ENCODE measurements at places on chromosomes 16 and 17. TPM values are rescaled to one million over a fixed set of nuclear protein-coding genes. Genes with fewer than 3 reads are reported as not detected.
A peak's percentile ranks its signal among the peaks of the same experiment; 100 is the strongest.

Gene SHISA9
- 0.10 TPM for total RNA-seq

Gene AGRP
- total RNA-seq, result not detected

Gene HES7
- total RNA-seq, result 0.94 TPM

Gene CKLF
- 165 TPM for total RNA-seq

Gene HCRT
- total RNA-seq, result not detected

Gene SPATA32
- not detected for total RNA-seq

Gene NME3
- not detected for total RNA-seq

Gene TMC5
- total RNA-seq, result not detected

Gene FOXN1
- not detected for total RNA-seq

Gene RCVRN
- total RNA-seq, result not detected

Gene TP53TG3F
- not detected for total RNA-seq

Gene KRT32
- 0.05 TPM for total RNA-seq

Gene KRT12
- not detected for total RNA-seq

Gene C17orf78
- not detected for total RNA-seq

Gene FAM171A2
- total RNA-seq, result 1.4 TPM

Gene CDH16
- not detected for total RNA-seq

DNA sequence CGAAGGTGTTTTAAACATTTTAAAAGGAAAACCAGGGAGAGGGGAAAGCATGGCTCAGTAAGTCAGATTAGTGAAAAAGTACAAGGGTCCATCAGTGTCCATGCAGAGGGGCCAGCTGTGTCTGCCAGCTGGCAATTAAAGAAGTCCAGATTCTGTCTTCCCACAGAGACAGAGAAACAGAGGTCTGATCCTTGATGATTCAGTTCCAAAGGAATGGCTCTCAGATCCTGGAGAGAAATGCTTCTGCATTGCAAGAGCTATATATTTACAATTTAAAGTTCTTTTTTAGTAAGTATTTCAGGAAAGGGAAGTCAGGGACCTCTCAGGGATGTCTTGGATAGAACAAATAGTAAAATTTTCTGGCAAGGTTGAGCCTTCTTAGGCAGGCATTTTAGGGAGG is 56.2 kb downstream of the HSD17B2 start:
- peak; percentile 57 for DNase-seq

DNA sequence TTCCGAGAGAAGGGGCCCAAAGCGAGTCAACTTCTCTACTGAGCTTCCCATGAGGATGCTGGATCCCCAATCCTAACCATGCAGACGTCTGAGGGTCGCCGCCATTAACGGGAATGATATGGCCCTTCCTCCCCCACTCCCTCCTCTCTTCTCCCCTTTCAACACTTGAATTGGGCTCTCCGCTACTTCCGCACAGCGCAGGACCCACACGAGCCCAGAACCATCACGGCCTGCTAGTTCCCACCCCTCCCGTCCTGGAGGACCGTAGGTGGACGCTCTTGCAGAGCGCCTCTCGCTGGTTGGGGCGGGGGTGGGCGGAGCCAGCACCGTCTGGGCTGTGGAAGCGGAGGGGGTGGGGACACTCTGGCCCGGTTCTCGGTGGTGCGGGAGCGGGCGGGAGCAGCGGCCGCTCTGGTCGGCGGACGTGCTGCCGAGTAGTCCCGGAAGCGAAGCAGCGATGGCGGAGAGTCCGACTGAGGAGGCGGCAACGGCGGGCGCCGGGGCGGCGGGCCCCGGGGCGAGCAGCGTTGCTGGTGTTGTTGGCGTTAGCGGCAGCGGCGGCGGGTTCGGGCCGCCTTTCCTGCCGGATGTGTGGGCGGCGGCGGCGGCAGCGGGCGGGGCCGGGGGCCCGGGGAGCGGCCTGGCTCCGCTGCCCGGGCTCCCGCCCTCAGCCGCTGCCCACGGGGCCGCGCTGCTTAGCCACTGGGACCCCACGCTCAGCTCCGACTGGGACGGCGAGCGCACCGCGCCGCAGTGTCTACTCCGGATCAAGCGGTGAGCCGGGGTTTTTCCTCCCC is at the start of gene UBE2Z:
TSS of gene UBE2Z (plus strand) at position 361 of the 797 bp plus-strand sequence. CDS start at position 458, 97 bp downstream.
- DNase-seq, result peak; percentile 94

DNA sequence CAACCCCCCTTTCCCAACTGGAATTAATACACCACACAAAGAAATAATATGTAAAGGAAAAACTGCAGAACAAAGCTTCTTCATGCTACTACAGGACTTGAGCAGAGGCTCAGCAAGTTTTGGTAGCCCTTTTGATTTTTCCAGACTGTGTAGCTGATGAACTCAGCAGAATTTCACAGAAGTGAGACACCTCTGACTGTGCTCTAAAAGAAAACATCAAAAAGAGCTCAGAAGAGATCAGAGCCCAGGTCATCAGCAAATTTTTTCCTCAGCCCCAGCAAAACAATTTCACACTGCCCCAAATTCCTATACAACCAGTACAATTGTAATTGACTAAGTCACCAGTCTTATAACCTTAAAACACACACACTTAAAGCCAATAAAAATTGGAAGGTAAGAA is 38.0 kb downstream of the TTC19 start:
- DNase-seq, result no peak

DNA sequence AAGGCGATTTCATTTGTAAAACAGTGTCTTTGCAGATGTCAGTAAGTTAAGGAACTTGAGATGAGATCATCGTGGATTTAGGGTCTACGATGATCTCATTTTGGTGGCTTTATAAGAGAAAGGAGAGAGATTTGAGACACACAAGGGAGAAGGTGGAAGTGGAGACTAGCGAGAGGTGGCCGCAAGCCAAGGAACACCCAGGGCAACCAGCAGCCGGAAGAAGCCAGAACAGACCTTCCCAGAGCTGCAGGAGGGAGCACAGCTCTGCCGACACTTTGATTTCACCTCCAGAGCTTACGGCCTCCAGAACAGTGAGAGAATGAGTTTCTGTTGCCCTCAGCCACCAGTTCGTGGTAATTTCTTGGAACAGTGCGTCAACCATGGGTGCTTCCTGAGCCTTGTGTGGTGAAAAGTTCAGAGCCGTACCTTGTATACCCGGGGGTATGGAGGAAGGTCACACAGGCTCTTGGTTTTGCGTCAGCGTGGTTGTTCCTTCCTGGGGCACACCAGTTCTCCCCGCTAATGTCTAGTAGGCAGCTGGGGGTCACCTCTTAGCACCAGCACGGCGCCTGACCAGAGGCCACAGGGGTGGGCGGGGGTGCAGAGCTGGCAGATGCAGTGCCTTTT is 12.9 kb upstream of the SEC14L1 start:
- peak; percentile 74 for DNase-seq

DNA sequence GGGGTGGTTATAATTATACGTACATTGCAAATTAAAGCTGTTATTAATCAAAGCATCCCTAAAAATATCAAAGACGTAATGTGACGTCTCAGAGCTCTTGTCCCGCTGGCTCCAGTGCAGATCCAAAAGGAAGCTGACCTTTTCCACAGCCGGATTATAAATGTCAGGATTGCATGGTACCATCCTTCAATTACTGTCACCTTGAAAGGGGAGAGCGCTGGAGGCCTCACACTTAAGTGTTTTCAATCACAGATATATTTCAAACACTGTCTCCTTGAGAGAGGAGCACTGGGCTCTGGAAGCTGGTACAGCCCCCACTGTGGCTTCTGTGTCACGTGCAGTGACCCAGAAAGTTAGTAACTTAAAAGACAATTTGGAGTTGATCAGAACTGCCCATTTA is 94.2 kb downstream of the AIPL1 start:
- no peak for DNase-seq

DNA sequence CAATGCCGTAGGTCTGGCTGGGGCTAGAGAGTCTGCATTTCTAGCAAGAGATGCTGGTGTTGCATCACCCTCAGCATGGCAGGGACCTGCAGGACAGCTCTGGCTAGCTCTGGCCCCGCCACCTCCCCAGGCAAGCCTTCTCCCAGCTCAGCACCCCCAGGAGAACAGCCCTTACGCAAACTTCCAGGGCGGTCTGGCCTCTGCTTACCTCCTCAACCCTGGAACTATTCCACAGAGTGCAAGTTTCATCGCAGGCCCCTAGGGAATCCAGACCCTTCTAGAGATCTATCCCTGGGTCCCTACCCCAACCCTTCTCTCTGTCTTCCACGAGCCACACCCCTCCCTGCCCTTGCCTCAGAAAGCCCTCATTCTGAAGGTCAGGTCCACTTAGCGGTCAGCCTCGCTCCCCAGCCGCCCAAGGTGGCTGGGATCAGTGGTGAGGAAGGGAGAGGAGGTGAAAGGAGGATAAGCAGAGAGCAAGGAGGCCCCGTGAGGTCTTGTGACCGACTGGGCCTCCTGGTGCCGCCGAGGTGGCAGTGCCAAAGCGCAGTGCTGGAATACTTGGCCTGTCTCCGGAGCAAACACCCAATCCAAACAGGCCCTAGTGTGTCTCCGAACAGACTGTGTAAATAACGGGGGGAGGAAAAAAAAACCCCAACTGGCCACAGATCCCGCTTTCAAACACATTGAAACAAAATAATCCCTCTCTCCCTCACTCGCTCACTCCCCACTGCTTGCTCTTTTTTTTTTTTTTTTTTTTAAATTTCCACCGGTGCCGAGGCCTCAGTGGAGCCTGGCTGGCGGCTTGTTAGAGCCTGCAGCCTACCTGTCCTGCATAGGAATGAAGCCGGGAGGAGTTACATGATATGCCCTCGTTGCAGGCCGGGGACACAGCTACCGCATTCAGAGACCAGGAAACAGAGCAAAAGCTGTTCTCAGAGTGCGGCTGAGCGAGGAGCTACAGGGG is 380.9 kb downstream of the SOX9 start:
- no peak for DNase-seq

DNA sequence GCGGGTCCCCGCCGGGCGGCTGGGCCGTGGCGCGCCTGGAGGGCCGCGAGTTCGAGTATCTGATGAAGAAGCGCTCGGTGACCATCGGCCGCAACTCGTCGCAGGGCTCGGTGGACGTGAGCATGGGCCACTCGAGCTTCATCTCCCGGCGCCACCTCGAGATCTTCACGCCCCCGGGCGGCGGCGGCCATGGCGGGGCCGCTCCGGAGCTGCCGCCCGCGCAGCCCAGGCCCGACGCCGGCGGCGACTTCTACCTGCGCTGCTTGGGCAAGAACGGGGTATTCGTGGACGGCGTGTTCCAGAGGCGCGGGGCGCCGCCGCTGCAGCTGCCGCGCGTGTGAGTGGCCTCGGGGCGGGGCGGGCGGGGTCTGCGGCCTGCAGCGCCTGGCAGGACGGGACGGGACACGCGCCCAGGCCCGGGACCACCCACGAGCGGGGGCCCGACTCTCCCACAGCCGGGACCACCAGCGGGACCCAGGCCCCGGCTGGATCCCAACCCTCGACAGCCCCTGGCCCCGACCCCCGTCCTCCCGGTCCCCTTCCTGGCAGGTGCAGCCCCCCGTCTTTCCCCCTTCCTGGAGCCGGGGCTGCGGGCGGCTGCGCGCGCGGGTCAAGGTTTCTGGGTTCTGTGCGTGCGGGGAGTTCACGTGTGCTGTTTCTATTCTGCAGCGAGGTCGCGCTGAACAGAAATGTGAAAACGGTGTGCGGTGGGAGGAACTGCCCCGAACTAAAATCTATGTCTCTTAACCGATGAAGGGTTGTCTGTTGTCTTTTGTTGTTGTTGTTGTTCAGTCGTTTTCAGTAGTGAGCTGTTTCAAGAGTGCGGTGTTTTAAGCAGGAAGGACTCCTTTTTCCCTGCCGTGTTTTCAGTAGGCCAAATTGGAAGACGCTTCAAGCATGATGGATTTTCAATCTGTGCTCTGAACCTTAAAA is 705 bp downstream of the FOXK2 start:
- DNase-seq, result no peak

DNA sequence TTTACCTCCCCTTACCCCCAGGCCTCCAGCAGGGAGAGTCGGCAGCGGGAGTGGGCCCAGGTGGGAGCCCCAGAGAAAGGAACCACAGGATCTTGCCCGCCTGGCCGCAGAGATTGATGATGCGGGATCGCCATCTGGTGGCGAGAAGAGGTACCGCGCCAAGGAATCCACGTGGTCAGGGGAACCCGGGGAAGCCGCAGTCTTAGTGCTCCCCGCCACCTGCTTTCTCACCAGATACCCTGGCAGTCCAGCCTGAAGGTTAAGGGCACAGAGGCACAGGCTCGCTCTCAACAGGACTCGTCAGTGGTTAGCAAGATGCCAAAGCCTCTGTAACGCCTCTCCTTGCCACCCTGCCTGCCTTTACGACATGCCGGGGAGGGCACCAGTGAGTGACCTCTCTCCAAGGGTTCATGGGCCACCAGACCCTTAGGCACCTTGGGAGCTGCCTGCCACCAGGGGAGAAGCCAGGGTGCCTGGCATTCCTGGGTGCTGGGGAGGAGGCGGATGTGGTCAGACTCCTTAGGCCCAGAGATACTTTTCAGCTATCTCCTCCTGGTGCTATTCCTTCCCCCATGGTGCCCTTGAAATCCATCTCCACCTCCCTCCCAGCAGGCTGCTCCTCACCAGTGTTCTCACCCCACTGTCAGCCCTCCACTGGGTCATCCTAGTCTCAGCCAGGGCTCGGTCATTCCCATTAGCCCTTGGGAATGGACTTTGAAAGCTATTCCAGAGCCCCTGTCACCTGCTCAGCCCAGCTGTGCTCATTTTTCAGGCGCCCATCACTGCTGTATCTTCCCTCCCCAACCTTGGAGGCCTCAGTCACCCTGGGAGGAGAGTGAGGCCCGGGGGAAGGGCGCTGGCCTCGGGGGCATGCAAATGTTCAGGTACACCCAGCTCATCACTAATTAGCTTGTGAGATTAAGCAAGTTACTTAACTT is 5.5 kb upstream of the RHBDF2 start:
- DNase-seq, result peak; percentile 60

GRCh38 chr17:65268832-65269231 is 131.7 kb downstream of the RGS9 start:
- DNase-seq, result no peak

DNA sequence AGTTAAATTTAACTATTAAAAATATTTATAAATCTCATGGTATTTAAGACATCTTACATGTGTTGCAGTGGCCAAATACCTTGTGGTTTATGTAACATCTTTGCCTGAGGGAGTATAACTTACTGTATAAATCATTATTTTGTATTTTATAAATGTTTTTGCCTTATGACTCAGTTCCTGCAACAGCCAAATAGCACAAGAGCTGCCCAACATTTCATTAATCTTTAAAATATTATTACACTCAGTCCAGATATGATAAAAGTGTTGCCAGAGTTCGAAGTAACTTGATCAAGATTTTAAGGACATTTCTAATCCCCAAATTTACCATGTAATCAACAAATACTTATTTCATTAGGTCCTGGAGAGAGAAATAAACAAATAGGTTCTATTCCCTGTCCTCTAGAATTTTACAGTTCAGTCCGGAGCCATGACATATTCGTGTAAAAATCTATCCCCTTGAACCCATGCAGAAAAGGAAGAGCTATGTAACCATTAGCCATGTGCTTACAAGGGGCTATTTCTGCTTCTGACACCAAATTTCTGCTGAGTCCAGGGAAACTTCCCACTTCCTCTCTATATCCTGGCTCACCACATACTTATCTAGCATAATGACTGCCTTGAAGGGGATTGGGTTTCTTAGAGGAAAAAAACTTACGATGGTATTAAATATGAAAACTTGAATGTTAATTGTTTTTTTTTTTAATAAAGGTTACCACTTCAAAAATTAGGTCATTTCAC is 44.0 kb downstream of the IRX6 start:
- DNase-seq, result peak; percentile 16

DNA sequence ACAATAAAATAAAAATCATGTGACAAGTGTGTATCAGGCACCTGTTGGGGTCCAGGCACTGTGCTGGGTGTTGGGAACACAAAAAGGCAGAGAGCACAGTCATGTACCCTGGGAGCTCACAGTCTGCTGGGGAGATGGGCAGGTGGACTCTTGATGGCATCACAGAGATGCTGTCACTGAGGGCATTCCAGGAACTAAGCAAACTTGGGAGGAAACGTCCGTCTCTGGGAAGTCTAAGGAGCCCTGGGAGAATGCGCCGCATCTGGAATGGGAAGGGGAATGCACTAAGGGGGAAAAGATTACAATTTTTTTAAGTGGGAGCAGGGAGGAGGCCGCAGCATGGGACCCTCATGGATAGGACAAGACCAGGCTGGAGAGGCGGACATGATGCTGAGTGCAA is 80.9 kb upstream of the ZNF423 start:
- DNase-seq, result no peak
